Adrenal gland (tissue), 19 donors: ENCODE measurements at places on chromosomes 1 and 21. TPM values are rescaled to one million over a fixed set of nuclear protein-coding genes. Genes with fewer than 3 reads are reported as not detected.

DNA sequence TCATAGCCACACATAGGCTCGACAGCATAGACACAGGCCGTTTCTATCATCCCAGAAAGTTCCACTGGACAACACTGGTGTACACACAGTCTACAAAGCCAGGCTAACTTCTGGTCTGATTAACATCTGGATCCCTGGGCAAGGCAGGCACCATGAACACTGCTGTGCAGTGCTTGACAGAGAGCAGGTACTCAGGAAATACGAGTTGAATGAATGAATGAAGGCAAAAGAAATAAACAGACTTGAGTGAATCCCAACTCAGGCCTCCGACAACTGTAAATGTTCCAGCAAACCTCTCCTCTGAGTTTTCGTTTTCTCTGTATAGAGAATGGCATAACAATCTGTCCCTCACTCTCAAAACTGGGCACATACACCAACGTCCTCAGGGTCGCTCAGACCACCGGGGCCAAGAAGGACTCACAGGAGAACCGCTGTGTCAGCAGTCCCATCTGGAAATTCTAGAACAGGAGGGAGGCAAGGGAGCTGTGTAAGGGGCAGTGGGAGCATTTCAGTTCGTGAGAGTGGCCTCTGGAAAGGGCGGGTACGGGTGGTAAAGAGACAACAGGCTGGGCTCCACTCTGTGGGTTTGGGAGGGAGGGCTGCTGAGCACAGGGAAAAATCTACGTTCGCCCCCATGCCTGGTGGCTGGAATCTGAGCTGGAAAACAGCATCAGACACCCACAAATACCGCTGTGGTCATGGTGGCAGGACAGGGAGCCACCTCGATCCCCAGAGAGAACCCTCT is 15.1 kb upstream of the ECE1 start:
- no peak for DNase-seq

DNA sequence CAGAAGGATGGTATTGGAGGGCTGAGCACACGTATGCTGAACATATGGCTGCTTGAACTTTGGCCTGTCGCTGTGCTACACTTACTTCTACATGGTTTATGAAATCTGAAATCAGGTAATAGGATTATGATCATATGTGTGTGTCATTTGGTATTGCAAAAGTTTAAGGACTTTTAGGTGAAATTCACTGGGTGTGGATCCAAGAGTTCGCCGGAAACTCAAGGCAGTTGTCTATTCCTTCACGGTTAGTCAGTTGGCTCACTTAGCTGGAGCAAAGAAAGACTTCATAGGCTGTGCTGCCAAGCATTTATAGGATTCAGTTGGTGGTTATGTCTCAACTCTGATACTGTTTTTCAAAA is 927 bp downstream of the UAP1 start:
- no peak for DNase-seq

DNA sequence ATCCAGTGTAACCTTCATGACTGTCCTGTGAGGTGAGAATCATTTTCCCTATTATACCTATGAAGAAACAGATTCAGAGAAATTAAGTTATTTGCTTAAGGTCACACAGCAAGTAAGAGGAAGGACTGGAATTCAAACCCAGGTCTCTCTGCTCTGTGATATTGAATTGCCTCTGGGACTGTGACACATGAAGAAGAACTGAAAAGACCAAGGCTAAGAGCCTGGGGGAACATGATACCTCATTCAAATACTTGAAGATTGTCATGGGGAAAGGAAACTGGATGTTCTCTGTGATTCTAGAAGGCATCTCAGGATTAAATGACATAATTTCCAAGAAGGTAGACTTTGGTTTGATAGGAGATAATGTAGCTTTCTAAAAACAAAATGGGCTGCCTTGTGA is 3.6 kb downstream of the WDTC1 start:
- no peak for DNase-seq

GRCh38 chr1:155007251-155007828 is 4.7 kb downstream of the ZBTB7B start:
- peak; percentile 72 for DNase-seq

DNA sequence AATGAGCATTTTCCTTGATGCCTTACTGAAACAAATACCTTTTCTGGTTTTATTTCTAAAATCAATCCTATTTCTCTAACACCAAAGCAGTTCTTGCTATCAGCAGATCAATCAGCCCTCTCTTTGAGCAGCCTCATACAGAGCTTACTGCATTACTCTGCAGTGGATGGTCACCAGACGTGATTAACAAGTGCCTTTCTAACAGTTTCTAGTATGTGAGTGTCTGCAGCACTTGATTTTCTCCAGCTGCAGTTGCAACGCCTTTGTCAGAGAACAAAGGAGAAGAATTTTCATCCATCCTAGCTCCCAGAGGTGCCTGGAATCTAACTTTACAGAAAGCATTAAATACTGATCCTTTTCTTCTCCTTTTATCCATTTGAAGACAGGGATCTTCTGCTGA is 177.3 kb upstream of the SGIP1 start:
- no peak for DNase-seq

GRCh38 chr1:217403026-217403720 is 227.7 kb downstream of the GPATCH2 start:
- no peak for DNase-seq

GRCh38 chr1:88985032-88985431 is 7.4 kb downstream of the KYAT3 start:
- peak; percentile 88 for DNase-seq

DNA sequence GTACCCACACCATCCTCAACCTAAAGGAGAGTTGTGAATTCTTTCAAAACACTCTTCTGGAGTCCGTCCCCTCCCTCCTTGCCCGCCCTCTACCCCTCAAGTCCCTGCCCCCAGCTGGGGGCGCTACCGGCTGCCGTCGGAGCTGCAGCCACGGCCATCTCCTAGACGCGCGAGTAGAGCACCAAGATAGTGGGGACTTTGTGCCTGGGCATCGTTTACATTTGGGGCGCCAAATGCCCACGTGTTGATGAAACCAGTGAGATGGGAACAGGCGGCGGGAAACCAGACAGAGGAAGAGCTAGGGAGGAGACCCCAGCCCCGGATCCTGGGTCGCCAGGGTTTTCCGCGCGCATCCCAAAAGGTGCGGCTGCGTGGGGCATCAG is 638 bp upstream of the OLIG2 start:
- no peak for DNase-seq

DNA sequence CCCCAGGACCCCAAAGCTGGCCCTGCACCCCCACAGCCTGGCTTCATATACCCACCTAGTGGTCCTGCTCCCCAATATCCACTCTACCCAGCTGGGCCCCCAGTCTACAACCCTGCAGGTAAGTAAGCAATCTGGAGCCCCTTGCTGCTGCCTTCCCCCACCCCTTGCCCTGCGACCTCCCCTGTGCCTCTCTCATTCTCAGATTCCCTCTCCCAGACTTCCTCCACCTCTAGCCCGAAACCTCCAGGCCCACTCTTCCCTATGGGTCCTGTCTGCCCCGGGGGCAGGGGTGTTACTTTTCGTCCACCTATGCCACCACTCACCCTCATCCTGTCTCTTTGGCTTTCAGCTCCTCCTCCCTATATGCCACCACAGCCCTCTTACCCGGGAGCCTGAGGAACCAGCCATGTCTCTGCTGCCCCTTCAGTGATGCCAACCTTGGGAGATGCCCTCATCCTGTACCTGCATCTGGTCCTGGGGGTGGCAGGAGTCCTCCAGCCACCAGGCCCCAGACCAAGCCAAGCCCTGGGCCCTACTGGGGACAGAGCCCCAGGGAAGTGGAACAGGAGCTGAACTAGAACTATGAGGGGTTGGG is 2.9 kb downstream of the SHISA4 start:
- DNase-seq: no peak

The CREB3L4 gene
- total RNA-seq: 15.1 TPM
